ENCODE measurements at places on chromosomes 1 and 21.
A peak's percentile ranks its signal among the peaks of the same experiment; 100 is the strongest.

GRCh38 chr1:203520315-203520714 lies 26.4 kb downstream of the OPTC start:
- no peak for DNase-seq

DNA sequence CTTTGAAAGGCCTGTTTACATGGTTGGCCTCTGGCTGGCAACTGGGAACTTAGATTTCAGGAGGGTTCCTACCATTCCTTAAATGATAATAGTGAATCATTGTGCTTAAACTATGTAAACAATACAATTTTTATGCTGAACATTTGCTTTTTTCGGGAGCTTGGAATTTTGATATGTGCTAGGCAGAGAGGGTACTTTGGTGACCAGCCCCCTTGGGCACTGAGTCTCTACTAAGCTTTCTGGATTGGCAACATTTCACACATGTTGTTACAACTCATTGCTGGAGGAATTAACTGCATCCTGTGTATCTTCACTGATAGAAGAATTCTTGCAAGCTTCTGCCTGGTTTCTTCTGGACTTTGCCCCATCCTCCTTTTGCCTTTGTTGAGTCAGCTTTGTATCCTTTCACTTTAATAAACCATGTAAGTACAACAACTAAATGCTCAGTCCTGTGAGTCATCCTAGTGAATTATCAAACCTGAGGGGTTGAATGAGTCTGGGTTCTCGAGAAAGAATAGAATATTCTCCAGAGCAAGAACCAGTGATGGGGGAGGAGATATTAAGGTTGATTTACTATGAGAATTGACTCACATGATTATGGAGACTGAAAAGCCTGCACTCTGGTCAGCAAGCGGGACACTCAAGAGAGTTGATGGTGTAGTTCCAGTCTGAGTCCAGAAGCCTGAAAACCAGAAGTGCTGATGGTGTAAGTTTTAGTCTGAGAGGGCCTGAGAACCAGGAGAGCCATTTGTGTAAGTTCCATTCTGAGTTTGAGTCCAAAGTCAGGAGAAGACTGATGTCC lies 3.1 kb upstream of the SLC16A4 start:
- no peak for DNase-seq

GRCh38 chr1:225814381-225814780 lies 4.5 kb downstream of the EPHX1 start:
- no peak for DNase-seq

DNA sequence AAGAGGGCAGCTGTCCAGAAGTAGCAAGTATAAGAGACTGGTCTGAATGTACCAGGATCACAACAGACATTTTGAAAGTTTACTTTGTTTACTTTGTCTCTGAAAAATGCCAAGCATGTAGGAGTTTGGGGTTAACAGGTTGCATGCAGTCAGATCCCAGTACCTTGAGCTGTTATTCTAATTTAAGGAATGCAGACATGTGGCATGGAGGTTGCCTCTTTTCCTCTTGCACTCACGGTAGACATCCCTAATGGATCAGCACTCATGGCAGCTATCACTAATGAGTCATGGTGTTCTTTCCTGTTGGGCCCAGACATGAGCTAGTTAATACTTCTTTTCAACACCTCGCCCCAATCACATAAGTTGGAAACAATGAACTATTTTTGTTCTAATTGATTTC lies 67.3 kb downstream of the GADD45A start:
- DNase-seq: no peak

DNA sequence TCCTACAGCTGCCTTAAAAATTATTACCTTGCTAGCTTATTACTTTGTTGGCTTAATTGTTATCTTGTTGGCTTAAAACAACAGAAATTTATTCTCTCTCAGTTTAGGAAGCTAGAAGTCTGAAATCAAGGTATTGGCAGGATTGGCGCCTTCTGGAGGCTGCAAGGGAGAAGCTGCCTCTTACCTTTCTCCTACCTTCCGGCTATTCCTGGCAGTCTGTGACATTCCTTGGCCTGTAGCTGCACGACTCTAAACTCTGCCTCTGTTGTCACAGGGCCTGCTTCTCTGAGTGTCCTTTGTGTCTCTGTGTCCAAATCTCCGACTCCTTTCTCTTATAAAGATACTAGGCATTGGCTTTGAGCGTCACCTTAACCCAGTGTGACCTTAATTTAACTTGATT lies 579.9 kb upstream of the B3GALT2 start:
- DNase-seq: no peak

DNA sequence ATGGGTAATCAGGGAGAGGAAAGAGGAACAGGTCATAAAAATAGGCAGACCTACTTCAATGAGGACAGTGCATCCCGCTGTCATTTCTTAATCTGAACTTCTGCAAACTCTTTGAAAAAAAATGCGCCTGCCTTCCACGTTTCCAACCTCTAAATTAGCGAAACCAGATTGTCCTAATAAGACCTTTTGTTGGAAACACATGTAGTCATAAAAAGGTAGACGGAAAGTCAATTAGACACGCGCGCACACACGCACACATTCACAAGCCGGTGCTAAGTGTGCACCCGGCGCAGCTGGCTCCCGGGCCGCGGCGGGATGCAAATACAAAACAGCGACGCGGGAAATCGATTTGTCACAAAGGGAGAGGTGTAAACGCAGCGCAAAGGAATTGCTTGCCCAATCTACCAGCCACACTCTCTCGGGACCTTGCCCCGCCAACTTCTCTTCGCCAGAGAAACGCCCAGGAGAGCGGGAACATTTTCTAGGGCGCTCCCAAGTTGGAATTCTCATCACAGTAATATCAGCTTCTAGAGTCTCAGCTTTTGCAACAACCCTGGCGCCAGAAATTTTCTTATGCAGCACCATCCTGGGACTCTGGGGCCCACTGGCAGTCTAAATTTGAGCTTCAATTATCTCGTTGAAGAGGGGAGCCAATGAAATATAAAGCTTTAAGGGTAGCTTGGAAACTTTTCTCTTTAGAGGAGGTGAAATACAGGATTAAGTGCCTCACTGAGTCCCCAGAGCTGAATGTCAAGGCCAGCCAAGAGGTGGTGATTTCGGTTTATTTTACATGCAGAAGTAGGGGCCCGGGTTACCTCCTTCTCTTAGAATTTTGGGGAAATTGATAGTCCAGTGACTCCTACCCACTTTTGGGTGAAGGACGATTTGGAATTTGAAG lies 4.5 kb downstream of the PRRX1 start:
- no peak for DNase-seq

DNA sequence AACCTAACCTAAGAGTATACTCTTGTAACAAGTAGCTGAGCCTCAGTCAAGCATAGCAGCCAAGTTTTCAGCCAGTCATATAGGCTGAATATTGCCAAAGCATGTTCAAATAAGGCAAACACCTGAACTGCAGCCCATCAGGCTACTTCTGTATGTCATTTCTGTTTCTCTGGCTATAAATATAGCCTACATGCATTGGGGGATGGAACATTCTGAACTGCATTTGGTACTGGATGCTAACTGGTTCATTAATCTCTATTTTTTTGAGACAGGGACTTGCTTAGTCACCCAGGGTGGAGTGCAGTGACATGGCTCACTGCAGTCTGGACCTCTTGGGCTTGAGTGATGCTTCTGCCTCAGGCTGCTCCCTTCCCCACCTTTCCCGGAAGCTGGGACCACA lies 37.3 kb downstream of the MAST2 start:
- DNase-seq: no peak

DNA sequence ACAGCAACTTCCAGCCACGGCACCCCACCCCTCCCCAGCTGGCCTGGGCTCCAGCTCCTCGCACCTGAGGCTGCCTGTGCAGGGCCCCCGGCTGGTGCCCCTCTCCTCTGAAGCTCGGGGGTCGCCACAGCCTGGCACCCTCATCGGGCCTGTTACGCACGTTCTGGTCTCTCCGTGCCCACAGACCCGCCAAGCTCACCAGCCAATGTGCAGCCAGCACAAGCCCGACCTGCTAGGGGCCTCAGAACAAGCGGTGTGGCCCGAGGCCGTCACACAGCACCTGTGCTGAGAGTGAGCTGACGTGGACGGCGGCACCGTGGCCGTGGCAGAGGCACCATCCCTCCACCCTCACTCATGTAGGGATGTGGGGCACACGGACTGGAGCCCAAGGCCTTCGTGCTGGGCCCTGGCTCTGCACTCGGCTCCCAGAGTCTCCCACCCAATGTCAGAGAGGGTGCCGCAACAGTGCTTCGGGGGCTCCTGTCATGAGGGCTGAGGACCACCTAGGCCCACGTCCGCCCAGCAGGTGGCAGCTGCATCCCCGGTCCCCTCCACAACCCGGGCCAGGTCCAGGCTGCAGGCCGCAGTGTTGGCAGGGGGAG lies 4.4 kb upstream of the SAMD11 start:
- no peak for DNase-seq

- DNase-seq: no peak
These were observed 3.4 kb downstream of the PTTG1IP start for GRCh38 chr21:44869781-44870747.

- no peak for DNase-seq
These were observed at the start of gene RIPPLY3 for GRCh38 chr21:37006486-37007291. Gene RIPPLY3 (plus strand): TSS chr21:37006702. CDS start chr21:37006773, 71 bp downstream.

DNA sequence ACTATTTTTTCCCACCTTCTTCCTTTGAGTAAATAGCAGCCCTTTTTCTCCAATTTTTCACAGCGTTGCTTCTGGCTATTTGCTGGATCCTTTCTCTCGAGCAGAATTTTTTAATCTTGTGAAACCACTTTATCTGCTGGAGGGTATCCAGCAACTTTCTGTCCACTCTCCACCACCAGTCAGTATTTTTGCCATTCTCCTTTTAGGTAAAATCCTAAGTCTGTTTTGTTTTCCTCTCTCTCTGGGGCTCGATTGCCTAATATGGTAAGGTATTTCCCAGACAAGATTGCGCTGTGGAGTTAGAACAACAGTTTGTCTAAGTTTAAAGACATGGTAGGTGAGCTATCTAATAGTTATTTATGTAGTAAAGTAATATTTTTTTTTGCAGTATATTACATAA lies 156.9 kb downstream of the PPP1R12B start:
- no peak for DNase-seq

DNA sequence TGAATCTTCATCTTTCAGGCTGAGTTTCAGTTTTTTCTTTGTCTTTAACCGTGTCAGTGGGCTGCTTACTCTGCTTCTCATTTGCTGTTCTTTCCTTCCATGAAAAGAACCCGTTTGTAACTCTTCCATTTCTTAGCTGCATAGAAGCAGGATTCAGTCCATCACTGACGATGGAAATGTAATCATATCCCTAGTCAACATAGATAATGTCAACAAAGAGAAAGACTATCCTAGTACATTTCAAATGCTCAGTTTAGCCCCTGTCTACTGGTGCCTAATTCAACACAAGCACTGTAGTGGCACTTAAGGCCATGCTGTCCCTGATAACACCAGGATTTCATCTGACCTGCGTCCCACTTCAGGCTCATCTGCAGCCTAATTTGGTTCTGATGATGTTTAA lies 376 bp downstream of the GBP1 start:
- DNase-seq: no peak

DNA sequence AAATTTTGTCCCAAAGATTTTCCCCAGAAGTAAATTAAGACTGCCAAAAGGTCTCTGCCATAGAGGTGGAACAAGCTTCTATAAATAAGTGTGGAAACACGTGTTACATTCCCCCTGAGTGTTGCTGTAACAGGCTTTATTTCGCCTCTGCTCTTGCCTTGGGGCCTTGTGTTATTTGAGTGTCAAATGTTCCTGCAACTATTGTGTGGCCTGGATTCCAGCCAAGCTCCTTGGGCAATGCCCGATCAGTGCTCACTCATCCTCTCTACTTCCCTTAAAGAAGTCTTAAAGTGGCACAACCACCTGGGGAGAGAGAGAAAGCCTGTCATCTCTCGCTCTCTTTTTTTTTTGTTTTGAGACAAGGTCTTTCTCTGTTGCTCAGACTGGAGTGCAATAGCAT lies 156.7 kb downstream of the NR5A2 start:
- no peak for DNase-seq

DNA sequence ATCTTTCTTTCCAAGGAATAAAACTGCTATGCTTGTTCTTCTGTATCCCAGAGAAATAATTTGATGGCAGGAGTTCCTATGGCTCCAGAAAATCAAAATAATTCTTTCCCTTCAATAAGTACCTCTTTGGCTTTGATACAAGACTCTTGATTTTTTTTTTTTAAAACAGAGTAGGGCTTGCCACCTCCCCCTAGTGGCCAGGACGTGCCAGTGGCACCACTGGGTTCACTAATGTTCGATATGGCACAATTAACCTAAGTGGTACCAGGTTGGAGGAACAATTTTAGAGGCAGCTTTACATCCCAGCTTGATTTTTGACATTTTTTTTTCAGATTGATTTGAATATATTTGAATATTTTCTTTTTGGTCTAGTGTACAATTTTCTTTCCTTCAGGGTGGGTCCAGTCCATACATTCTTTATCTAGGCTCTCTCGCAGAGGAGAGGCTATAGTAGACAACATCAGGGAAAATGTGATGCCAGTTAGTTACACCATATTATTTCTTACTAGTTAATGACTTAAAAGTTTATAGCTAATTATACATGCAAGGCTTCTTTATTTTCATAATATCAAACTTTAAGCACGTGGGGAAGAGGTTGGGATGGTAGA lies 330.9 kb downstream of the S1PR1 start:
- peak; percentile 1 for DNase-seq

DNA sequence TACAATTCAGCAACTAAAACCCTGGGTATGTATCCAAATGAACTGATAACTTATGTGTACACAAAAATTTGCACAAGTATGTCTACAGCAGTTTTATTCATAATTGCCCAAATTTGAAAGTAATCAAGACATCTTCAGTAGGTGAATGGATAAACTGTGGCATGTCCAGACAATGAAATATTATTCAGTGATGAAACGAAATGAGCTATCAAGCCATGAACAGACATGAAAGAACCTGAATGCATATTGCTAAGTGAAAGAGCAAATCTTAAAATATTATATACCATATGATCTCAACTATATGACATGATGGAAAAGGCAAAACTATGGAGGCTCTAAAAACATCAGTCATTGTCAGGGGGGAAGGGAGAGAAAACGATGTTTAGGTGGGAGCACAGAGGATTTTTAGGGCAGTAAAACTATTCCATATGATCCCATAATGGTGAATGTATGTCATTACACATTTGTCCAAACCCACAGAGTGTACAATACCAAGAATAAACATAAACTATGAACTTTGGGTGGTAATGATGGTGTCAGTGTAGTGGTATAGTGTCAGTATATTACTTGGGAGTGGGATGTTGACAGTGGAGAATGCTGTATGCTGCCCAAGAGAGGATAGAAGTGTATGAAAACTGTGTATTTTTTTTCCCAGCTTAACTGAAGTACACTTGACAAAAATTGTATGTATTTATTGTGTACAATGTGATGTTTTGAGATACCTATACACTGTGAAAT lies 92.8 kb upstream of the PPP2R5A start:
- DNase-seq: no peak

GRCh38 chr1:91778964-91779363 lies 107.0 kb downstream of the TGFBR3 start:
- no peak for DNase-seq

DNA sequence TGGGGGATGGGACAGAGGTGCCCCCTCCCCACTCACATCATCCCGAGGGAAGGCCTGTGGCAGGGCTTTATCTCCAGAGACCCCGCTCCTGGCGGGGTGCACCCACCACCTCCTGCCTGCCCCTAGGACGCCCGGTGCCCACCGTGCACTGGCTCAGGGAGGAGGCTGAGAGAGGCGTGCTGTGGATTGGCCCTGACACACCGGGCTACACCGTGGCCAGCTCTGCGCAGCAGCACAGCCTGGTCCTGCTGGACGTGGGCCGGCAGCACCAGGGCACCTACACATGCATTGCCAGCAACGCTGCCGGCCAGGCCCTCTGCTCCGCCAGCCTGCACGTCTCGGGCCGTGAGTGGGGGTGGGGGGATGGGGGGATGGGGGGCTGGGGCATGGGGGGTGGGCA lies 71.7 kb downstream of the TRIM11 start:
- DNase-seq: no peak

- no peak for DNase-seq
These were observed 623 bp downstream of the CAPN2 start for GRCh38 chr1:223712850-223713474.

Data from SHP77 treated with DMSO at 0.1 percent for 48 hours (cell line).